ENCODE measurements at places on chromosomes 4 and X. TPM values are rescaled to one million over a fixed set of nuclear protein-coding genes. Genes with fewer than 3 reads are reported as not detected.

GRCh38 chrX:95505721-95506120 is 1178.9 kb upstream of the DIAPH2 start:
- DNase-seq, result no peak

- DNase-seq, result no peak
These were observed 45.0 kb upstream of the CPLX1 start for GRCh38 chr4:870951-871350.

Gene MAGEA12
- total RNA-seq, result not detected

DNA sequence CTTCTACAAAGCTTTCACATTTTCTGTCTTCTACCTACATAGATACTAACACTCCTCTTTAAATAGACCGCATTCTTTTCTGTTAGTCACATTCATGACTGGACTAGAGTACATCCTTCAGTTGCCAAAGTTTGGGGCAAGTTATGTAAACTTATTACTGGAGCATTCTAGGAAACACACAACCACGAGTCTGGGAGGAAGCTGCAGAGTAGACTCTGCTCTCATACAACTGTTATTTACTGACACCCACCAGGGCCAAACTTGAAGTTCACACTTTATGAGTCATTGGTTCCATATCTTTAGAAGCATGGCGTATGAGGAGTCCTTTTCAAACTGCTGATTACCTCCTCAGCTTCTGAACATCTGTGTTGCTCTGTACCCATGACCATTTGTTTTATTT is 87.0 kb downstream of the RNF150 start:
- DNase-seq, result no peak

- no peak for DNase-seq
These were observed 6.4 kb downstream of the MAB21L2 start for GRCh38 chr4:150588316-150588715.

- no peak for DNase-seq
These were observed 44.9 kb upstream of the GPRIN3 start for GRCh38 chr4:89352541-89352940.

Gene TNMD
- total RNA-seq, result not detected

- DNase-seq, result no peak
These were observed 6.2 kb downstream of the MYL5 start for GRCh38 chr4:680551-680927.

Gene ARL9
- total RNA-seq, result not detected

DNA sequence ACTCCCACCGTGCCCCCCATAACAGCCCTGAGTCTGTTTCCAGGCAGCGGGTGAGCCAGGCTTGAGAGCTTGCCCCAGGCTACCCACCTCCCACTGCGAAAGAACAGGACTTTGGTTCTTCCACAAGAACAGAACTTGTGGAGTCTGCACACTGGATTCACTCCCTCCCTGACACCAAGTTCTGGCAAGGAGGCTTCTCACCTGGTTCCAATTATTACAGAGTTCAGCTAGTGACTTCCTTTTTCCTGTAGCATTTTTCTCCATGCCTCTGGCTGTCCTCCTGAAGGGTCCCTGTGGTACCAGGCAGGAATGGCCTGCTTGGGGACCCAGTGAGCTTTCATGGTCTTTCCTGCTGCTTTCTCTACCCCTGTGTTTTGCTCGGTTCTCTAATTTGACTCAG is 208.6 kb upstream of the SFRP2 start:
- no peak for DNase-seq

- DNase-seq, result no peak
These were observed 316.7 kb upstream of the SLC7A11 start for GRCh38 chr4:138558886-138559285.

Gene TNIP2
- total RNA-seq, result 53.5 TPM

- no peak for DNase-seq
These were observed 165.8 kb downstream of the SHROOM4 start for GRCh38 chrX:50648156-50648555.

Gene IKBKG
- total RNA-seq, result 58.1 TPM

GRCh38 chr4:41044791-41045190 is 169.6 kb downstream of the APBB2 start:
- DNase-seq, result no peak

DNA sequence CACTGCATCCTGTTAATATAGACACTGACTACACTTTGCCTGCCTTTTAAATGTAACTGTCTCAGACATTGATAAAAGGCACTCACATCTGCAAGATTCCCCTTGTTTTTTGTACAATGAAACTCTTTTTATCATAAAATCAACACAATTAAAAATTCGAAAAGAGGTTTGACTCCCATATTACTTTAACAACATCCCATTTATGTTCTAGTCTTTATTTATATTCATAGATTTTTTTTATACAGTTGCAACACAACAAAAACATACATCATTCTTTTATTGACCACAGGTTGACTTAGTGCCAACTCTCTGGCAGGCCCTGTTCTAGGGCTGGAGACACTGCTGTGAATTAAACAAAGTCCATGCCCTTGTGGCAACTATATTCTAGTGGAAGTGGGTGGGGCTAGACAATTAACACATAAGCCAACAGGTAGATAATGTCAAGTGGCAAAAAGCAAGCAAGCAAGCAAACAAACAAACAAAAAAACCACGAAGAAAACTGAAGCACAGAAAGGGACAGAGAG is 36.8 kb downstream of the ANK2 start:
- no peak for DNase-seq

Gene HS6ST2
- total RNA-seq, result 0.14 TPM

DNA sequence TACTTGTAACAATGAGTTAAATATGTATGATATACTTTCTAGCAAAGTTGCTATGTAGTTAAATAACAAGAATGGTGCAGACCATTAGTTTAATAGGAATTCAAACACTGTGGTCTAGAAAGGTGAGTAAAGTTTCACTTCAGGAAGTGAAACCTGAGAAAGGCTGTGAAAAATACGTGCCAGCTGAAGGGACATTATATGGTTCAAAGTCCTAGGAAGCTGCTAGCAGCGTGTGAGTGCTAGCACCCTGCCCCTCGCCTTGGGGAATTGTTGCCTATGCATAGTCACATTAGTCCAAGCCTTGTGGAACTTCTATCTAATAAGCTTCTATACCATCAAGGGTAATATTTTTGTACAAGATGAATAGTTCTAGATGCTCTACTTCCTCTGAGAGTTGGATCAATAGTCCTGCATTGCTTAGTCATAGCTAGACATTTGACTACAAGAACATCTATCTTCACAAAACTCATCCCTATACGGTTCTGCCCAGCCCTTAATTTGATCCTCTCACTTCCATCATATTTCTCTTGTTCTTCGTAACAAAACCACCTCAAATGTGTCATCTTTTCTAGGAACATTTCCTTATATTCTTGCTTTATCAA is 45.8 kb upstream of the ARSJ start:
- DNase-seq, result no peak

Gene RFC1
- total RNA-seq, result 72.1 TPM

DNA sequence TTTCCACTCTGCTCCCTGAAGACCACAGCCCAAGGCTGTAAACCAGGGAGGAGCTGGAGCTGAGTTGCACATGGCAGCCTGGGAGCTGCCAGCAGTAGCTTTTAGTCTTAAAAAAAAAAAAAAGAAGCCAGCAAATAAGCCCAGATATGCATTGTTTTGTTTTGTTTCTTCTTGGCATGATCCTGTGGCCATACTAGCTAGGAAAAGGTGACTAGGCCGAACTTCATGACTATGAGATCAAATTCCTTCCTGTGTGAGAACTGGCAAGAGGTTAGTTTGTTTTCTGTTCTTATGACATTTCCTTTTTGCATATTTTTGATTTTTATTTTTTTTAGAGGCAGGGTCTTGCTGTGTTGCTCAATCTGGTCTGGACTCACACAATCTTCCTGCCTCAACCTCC is 323.3 kb downstream of the DCTD start:
- no peak for DNase-seq

DNA sequence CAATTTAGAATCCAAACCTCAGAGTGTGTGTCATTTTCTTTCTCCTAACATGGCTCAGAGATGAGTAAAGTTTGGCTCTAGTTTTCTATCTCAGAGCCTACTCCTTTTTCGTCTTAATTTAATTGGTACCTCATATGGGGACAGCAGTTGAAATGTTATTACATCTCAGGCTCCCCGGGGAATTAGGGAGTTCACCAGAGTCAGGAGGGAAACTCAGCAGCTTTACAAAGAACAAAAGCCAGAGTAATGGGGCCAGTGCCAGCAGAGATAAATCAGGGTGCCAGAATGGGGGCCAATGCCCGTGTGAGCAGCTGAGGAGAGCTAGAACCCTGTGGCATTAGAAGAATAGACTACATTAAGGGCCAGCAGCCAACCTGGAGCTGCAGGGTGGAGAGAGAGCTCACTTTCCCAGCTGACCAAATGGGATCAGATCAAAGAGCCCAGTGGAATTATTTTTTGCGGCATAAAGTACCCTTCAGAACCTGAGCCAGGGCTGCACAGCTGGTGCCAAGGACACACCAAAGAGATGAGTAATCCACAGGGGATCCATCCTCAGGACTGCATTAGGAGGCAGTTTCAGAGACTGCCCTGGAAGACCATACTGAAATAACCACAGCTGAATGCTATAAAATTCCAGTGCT is 207.1 kb upstream of the DKK2 start:
- DNase-seq, result no peak

GRCh38 chr4:5034206-5034605 is 14.9 kb upstream of the CYTL1 start:
- no peak for DNase-seq

Data from activated CD8-positive, alpha-beta memory T cell treated with anti-CD3 and anti-CD28 coated beads, Interleukin-2, amount 10 ng/mL, durations not matched to agents 7 days and 5 days (primary cell).